ENCODE measurements at places on chromosomes 3 and 15.

DNA sequence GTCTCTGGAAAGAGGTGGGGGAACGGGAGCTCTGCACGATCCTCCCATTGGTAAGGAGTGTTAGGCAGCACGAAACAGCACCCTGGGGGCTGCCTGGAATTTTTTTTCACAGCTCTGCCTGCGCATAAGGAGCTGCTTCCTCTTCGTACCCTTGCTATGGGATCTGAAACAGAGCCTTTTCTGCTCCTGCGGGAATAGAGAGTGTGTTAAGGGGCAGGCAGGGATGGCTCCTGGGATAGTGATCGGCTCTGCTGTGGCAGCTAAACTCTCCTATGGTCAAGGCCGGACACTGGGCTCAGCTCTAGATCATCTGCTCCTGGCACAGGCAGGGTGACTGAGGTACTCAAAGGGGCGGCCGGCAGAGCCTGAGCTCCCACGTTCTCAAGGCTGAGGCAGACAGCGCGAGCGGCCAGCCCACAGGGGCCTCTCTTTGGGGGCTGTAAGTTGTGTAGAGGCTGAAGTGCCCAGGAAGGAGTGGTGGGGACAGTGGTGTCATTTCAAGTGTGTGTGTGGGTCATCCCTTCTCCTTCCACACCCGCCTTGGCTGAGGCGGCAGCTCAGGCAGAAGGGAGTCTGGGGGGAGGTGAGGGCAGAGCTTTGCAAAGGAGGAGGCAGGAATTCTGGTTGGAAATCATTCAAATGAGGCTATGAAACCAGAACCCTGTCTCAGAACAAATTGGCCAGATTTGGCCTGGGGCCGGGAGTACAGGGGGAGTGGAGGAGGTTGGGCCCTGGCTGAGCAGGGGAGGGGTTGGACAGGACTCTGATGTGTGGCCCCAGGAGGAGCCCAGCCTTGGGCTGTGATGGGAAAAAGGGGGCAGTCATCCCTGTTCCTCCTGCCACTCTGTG, 31.0 kb downstream of the EPHB3 start:
- DNase-seq: peak; percentile 32

GRCh38 chr3:42844412-42844713, 31.3 kb downstream of the CYP8B1 start:
- no peak for DNase-seq

DNA sequence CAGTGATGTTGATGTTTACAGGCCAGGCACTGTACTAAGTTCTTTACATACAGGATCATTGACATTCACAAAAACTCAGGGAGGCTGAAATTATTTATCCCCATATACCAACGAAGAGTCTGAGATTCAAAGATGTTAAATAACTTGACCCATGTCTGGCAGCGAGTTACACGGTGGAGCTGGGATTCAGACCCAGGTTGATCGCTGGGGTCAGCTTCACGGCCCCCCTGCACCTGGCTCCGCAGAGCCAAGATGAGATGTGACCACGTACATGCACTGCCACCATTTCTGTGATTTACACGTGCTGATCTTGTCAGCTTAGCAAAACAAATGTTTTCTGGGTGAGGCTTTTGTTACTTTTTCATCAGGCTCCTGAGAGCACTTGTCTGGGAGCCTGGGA, 109.8 kb downstream of the EEFSEC start:
- no peak for DNase-seq

DNA sequence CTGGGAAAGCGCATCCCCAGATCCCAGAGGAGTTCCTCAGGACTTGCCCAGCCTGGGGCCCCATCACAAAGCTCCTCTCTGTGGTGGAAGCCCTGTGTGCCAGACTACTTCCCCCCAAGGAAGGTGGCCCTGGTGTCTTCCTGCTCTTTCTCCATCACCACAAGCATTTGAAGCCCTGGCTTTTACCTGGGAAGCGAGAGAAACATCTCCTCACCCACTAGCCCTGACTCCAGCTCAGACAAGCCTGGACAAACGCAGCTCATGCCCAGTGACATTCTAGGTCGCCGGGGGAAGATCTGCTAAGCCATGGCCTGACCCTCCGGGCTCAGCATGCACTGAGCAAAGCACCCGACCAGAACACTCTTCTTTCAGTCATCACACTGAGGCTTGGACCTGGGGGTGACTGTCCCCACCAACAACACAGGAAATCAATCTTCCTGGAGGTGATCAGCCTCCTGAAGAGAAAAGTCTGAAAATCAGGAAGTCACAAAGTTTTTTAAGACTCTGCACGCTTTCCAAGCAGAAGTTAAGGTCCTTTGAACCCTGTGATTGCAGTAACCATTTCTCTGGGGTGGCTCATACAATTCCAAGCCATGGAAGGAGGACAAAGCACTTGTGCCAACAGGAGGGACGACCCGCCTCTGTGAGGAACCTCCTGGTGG, 40.8 kb downstream of the KLHL25 start:
- no peak for DNase-seq

GRCh38 chr3:31345581-31345980, 187.1 kb upstream of the STT3B start:
- no peak for DNase-seq

GRCh38 chr3:140216249-140216648, 281.3 kb downstream of the CLSTN2 start:
- DNase-seq: peak; percentile 8

GRCh38 chr15:40075298-40076044, 33.2 kb downstream of the BMF start:
- DNase-seq: no peak

GRCh38 chr3:148494451-148494850, 203.3 kb upstream of the AGTR1 start:
- DNase-seq: no peak

DNA sequence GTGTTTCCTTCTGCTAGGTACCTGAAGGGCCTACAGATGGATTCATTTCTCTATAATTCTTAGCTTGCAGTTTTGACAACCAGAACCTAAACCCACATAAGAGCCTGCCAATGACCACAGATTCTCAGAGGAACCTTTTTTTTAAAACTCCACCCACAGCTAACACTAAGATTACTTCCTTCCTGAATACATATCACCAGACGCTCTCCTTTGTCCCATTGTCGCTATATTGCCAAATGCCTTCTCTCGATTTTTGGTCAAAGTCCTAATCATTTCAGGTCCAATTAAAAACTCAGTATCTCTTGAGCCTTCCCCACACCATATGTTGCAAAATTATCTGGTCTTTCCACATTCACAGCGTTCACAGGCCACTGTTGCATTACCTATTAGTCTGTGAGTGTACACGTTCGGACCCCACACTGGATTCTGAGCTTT, 12.4 kb downstream of the ZNF710 start:
- DNase-seq: no peak

- DNase-seq: no peak
Observed at GRCh38 chr3:122099255-122099654, 44.1 kb downstream of the CD86 start.

GRCh38 chr3:46930945-46931403, 45.6 kb downstream of the CCDC12 start:
- DNase-seq: no peak

GRCh38 chr3:5005367-5005766, 26.1 kb downstream of the BHLHE40 start:
- DNase-seq: no peak

DNA sequence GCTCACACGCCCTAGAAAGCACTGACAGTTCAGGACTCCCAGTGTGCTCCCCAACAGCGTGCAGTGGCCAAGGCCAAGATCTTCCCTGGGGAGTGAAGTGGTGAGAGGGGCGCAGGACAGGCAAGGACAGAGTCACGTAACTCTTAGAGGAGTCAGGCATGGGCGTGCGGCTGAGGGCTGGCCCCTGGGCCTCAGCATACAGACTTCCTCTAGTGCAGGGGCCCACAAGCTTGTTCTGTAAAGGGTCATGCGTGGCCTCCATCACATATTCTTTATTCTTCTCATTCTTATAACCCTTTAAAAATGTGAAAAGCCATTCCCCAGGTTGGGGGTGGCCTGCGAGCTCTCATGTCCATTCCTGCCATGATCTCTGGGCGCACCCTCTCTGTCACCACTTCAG, 25.2 kb downstream of the TMEM43 start:
- no peak for DNase-seq

GRCh38 chr3:195095035-195095703, 175.8 kb downstream of the XXYLT1 start:
- no peak for DNase-seq

DNA sequence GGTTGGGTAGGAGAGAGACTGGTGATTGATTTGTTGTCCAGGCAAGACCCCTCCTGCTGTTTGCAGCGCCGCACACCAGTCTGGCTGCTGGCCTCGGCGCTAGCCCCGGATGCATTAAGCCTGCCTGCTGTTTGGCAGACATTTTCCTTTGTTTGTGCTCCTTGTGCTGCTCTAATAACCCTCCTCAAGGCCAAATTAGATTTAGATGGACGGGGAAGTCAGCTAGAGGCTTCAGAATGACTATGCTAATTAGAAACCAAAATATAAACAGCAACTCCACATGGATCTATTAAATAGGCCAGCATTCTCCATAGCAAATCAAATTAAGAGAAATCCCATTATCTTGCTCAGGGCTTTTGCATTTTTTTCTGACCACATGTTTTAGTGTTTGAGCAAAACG, 445.2 kb downstream of the SQOR start:
- DNase-seq: no peak

- no peak for DNase-seq
Observed at GRCh38 chr15:58419803-58420524, 11.8 kb upstream of the LIPC start.

DNA sequence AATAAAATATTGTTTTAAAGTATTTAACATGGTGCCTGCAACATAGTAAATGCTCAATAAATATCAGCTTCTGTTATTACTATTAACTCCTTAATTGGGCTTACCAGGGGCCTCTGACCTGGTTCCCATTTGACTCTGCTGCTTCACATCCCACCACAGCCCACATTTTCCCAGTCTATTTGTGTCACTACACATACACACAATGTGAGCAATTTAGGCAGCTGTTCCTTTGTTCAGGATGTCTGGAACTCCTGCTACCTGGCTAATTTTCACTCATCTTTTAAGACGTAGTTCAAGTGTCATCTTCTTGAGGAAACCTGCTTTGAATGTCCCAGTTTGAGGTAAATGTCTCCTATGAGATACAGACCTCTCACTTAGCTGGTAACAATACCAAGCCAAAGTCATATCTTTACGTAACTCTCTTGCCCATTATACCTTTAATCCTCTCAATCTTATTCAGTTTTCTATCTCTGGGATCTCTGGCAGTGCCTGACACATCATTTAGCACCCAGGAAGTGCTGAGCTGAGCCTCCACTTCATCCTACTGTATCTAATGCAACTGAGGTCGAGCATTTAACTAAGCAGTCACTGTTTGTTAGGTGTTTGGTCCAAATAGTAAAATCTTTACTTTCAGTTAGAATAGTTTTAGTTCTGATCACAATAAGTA, 4.4 kb downstream of the TGFBR2 start:
- no peak for DNase-seq

- no peak for DNase-seq
Observed at GRCh38 chr3:144127700-144128099, 156.1 kb downstream of the DIPK2A start.

DNA sequence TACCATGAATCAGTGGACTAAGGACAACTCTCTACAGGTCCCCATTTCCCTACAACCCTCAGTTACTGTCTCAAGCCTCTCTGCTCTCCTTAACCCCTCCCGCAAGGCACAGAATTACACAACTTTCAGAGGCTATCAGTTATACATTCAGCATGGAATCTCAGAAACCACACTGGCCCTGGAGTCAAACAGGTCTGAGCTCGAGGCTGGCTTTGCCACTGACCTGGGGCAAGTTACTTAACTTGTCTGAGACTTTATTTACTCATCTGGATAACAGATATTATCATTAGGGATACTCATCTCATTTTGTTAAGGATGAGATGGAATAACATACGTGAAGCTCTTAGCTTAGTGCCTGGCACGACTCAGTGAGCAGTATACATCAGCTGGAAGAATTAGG, 95.2 kb downstream of the WDR76 start:
- no peak for DNase-seq

DNA sequence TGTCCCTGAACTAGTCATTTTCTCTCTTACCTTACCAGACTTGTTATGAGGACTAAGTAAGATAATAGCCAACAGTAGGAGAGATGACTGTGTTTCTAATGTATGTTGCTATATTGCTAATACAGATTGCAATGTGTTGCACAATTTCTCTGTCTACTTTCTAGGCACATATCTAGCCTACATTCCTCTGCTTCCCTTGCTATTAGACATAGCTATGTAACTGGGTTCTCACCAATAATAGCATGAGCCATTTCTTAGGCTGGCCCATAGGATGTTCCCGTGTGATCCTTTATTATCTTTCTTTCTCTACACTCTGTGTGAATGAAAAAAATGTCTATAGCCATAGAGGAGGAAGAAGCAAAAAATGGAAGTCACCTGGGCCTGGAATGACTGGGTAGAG, 6.8 kb upstream of the LRRN1 start:
- peak; percentile 7 for DNase-seq

DNA sequence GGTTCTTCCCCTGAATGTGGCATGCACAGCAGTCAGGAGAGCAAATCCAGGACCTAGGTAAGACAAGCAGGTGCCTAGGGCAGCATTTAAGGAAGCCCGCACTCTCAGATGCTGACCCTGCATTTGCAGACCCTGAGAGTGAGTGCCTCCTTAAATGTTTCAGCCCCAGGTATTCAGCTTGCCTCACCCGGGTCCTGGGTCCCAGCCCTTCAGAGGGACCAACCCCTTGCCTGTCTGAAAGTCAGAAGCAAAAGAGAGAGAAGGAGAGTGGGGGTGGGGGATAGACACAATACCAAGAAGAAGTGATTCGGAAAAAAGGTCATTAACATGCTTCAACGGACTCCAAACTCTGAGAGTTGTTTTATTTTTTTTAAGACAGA, 75.0 kb downstream of the MEGF11 start:
- DNase-seq: no peak

DNA sequence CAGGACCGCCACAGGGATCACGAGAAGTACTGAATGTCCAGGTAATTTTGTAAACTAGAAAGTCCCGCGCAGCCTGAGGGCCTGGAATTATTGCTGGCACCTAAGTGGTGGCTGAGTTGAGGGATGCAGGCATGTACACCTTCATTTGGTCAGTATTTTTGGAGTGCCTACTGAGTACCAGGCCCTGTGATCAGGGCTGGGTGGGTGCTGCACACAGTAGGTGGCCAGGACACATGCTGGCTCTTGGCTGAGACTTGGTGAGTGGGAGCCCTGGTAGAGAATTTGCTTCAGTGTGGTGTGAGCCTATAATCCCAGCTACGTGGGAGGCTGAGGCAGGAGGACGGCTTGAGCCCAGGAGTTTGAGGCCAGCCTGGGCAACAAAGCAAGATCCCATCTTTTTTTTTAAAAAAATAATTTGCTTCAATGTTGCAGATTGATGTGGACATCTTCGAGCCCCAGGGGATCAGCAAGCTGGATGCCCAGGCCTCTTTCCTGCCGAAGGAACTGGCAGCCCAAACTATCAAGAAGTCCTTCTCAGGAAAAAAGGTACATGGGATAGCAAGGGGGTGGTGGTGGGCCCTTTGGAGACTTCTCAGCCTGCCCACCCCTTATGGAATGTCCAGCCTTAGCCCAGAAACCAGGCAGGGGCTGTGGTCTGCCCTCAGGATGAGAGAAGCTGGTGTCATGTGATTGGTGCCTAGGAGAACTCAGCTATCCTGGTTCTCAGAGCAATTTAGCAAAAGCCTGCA, 2.6 kb downstream of the ITIH1 start:
- no peak for DNase-seq

GRCh38 chr15:89399238-89400115, 64.9 kb upstream of the POLG start:
- peak; percentile 18 for DNase-seq

Data from fibroblast of skin of back (primary cell).